ENCODE measurements at places on chromosomes 16 and 17.
A peak's percentile ranks its signal among the peaks of the same experiment; 100 is the strongest.

GRCh38 chr16:78405833-78406232, 306.4 kb downstream of the WWOX start:
- no peak for DNase-seq

GRCh38 chr17:73695035-73695738, 50.9 kb upstream of the SDK2 start:
- no peak for DNase-seq

- no peak for DNase-seq
These were observed 95.2 kb downstream of the MAF start for GRCh38 chr16:79505344-79505743.

DNA sequence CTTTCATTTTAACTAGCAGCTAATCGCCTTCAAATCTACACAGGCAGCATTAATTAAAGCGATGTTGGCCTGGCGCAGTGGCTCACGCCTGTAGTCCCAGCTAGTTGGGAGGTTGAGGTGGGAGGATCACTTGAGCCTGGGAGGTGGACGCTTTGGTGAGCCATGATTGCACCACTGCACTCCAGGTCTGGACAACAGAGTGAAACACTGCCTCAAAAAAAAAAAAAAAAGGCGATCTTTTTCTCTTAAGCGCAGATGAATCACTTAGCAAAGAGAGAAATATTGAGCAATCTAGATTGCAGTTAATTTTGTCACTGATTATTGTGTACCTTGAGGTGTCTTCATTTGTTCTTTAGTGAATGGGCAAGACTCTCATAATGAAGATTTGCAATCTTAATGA, 12.4 kb downstream of the SNTB2 start:
- DNase-seq, result no peak

DNA sequence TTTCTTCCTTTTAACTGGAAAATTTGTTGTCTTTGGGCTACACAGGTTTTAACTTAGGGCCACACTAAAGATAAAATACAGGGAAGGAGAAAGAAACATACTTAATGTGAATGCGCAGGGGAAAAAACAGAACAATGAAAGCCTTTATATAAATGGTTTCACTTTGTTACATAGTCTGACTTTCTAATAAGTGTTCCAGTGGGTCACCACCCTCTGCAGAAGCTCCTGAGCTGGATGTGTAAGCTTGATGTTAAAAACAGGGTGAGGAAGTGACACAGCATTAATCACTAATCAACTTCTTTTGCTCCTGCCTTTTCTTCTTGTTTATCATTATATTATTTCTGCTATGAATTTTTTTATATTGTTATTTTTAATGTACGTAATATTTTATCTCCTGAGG, 445.6 kb upstream of the CA10 start:
- no peak for DNase-seq

- no peak for DNase-seq
These were observed 1.7 kb downstream of the GABARAPL2 start for GRCh38 chr16:75567911-75568310.

DNA sequence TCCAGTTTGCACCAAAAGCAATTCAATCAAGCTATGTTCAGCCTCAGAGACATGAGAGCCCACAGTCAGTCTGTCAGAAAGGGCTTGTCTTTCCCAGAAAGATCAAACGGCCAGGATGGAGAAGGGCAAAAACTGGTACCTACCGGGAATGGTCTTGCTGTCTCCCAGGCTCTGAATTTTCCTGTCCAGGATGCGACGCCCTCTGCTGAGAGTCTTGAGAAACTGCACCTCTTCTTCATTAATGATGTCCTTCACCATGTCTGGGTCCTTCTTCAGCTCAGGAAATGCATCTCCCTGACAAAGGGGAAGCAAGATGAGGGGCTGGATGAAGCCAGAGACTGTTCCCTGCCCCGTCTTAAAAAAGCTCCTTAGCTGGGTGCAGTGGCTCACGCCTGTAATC, 15.8 kb upstream of the EXOSC6 start:
- no peak for DNase-seq

- DNase-seq, result no peak
These were observed 274.9 kb upstream of the CCL2 start for GRCh38 chr17:33980193-33980592.

DNA sequence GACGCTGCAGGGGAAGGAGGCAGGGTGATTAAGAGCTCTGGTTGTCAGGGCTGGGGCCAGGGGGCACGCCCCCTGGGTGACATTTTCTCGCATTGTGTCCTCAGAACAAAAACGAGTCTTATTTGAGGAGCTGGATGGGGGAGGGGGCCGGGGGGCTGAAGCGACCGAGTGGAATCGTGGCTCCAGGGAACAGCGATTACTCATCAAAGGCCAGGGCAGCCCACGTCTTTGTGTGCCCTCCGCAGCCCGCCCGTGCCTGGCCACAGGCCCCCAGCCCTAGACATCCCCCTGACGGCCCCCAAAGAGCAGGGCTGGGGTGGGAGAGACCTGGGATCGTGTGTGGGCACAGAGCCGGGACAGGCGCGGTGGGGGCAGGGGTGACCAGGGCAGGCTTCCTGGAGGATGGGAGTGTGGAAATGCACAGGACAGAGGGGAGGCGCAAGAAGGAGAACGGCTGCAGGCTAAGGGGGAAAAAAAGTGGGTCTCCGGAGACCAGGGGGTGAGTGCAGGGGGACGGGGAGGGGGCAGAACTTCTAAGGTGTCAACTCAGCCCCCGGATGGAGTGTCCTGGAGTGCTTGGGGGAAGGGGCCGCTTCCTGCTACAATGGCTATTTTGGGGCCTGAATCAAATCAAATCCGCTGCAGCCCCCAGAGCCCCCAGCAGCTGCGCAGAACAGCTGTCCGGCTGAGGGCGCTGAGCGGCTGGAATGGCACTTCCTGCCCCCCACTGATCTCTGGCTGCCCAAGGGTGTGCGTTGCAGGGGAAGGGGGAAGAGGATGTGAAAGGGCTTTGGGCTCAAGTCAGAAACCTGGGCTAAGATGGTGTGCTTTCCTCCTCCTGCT, 24.0 kb upstream of the PHB1 start:
- DNase-seq, result no peak

DNA sequence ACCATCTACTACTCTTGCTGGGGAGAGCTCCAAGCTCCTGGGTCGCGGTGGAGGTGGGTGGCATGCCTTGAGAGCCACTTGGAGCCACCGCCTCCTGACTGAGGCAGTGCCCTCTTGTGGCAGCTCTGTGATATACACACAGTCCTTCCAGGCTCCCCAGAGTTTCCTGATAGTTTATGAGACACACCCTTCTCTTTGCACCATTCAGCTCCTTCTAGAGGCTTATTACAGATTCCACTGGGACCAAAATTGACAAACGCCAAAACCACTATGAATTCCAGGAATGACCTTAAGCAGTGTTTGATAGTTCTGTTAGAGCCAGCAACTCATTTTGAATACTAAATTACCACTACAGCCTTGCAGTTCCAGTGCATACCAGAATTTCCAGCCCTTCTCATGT, 170.1 kb upstream of the CDH13 start:
- no peak for DNase-seq

DNA sequence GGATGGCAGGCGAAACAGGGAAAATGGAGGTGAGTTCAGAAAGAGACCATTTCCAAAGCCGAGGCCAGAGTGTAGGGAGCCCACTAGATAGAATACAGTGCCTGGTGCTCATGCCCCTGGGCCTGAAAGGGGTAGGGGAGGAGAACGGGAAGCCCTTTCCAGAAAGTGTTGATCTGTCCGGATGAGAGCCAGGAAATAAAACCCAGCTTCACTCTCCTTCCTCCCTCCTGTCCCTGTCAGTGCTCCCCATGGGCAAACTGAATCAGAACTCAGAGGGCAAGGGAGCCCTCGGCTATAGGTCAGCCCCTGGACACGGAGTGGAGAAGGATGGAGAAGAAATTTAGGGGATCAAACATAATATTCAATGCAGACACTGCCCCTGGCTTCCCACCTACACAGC, 57.7 kb upstream of the RPL38 start:
- peak; percentile 25 for DNase-seq

GRCh38 chr16:2213817-2214718, 572 bp downstream of the PGP start:
- DNase-seq, result no peak

DNA sequence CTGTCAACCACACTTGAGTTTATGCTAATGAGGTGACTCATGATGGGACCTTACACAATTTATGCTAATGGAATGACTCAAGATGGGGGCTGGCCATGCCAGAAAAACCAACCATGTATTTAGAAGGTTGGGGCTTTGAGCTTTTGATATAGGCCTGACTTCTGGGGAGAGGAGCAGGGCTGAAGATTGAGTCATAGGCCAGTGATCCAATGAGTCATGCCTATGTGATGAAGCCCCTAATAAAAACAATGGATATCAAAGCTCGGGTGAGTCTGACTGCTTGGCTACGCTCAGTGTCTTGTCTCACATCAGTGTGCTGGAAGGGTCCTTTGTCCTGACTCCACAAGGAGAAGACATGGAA, 7.3 kb downstream of the MFSD6L start:
- DNase-seq, result no peak

DNA sequence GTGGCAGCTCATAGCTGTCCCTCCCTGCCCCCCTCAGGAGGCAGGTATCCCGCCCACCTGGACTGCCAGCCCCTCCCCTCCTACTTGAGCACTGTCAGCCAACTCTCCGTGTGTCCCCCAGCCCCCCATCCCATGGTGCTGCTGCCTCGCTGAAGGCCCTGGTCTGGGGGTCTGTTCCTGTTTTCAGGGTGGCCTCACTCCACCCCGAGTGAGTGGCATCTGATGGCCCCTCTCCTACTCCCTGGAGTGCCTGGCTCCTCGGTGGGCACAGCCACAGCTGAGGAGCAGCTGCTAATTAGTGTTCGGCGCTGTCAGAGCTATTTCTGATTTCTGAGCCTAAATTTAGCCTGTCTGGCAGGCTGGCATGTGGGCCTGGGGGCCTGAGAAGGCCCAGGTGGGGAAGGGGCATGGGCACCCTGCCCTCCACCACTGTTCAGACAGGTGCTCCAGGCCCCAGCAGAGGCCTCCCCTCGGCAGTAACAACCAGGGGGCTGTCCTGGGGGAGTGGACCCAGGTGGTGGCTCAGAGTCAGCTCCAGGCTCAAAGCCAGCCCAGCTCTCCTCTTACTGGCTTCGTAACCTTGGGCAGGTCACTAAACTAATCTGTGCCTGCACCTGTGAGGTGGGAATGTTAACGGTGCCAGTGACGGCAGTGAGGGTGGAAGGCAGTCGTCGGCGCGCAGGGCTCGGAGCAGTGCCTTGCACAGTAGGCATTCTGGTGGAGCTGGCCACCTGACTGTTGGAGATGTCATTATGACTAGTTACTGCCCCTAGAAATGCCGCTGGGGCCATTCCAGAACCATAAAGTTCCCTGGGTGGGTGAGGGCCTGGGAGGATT, 6.5 kb downstream of the FMNL1 start:
- peak; percentile 60 for DNase-seq

DNA sequence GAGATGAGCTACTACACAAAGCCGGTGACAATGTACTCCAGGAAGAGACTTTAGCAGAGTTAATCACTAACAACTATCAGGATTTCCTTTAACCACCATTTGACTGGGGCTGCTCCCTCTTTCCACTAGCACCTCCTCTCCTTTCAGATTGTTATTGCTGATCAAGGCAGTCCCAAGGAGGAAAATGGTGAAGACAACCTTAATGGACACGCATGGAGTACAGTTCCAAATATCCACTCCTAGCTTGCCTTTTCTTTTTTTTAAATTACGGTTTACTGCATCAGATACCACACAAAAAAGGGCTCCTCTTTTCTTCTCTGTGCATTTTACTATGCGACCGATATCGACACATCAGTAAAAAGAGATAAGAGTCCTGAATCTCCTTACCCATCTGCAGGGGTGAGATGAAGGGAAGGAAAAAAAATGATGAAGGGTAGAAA, 30.9 kb downstream of the FAM222B start:
- no peak for DNase-seq

DNA sequence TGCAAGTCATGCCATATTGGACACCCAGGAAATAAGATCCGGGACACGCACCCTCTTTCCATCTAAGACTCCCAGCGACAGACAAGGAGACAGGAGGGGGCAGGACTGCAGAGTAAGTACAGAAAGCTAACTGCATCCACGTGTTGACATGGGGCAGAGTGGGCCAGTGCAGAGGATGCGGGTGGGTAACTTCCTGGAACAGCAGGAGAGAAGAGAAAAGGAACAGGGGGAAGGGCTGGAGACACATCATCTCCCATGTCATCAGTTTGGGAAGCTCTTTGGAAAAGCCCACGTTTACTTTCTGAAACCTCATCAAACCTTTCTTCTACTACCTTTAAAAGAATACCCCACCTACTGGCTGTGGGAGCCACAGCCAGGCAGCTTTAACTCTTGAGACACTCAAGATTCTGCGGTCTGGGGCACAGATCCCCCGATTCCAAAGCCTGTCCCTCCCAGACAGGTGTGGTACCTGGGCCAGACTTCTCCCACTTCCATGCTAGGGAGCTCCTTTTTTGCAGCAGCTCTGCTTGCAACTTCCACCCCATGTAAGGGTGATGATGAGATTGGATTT, 273.5 kb upstream of the RPL38 start:
- DNase-seq, result no peak

GRCh38 chr17:45814622-45815606, 29.8 kb upstream of the SPPL2C start:
- no peak for DNase-seq

- no peak for DNase-seq
These were observed 159.8 kb downstream of the COPRS start for GRCh38 chr17:31699281-31699680.

GRCh38 chr16:23407436-23408127, 45.4 kb downstream of the COG7 start:
- DNase-seq, result no peak

DNA sequence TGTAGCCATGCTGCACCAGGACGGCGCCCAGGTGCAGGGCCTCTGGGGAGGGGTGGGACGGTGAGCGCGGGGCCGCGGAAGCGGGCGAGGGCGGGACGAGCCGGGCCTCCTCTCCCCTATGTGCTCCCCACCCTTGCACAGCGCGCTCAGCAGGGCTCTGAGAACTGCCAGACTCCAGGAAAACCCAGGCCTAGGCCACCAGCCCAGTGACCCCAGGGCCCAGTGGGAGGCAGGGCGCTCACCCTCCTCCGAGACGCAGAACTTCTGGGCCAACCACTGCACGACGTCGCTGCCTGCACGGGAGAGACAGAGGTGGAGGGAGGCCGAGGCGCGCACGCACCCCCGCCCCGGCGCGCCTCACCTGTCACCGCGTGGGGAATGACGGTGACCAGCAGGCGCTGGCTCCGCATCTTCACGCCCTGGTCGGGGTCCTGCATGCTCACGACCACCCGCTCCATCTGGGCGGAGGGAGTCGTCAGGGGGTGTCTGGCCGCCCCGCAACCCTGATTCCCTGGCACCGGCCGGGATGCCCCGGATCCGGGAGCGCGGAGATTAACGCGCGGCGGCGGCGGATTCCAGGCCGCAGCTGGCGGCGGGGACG, 603 bp downstream of the RGS11 start:
- no peak for DNase-seq

Data from natural killer cell treated with Interleukin-12 subunit alpha and Interleukin-12 subunit beta and Interleukin-15 and Interleukin-18, amount 100 ng/mL, for 72 hours (primary cell).